ENCODE measurements at places on chromosomes 5 and 9.

DNA sequence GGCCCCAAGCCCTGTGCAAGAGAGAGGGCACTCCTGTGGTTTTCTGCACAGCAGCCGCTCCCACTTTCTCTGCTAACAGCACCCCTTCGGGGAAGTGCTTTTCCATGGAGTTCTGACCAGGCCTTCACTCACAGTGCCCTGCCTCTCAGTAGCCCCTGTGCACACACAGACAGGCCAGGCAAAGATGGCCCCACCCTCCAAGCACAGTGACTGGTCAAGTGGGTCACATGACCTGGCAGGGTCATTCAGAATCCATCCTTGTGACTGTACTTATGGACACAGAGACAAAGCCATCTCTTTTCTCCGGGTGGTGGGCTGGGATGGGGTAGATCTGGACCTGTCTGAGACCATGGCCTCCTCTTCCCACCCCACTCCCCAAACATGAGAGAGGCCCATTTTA is 82.5 kb downstream of the PSD2 start:
- DNase-seq, result no peak

DNA sequence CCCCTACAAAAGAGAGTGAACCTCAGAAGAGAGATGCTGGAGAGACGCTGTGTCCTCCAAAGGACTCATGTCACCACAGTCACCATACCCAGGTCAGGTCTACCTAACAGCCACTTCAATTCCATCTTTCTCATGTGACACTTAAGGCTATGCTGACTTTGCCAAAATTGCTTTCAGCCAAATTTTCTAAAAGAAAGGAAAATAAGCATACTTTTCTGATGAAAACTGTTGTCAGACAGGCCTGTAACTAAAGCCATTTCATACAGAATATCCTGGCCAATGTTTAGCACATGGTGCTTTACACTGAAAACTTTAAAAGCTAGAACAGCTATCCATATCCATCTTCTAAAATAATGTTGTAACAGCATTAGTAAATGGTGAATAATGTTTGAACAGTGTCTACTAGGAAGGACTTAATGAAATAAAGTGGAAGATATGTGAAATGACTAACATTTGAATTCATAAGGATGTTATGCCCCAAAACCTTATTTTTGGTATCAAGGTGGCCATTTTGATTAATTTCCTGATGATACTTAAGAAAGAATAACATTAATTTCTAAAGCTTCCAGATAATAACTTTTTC is 97.2 kb downstream of the NFIB start:
- no peak for DNase-seq

- DNase-seq, result no peak
Observed at GRCh38 chr9:37549527-37549926, 26.7 kb downstream of the FBXO10 start.

DNA sequence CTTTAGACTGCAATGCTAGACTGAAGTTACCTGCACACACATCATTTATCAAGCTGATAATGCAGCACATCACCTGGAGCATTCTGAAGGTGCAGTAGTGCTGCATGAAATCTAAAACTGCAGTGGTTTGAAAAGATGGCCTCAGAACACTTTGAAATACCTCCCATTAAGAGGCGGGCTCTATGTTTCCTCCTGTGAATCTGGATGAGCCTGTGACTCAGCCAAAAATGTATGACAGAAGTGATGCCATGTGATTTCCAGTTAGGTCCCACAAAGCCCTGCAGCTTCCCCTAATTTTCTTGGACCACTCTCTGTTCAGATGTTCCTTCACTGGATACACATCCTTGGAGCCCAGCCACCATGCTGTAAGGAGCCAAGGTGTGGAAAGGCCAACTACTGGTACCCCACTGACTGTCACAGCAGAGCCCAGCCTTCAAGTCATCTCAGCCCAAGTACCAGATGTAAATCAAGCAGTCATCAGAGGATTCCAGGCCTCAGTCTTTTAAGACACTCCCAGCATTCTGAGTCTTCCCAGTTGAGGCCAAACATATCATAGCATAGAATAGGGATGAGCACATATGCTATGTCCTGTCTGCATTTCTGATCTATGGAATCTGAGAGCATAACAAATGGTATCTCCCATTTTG is 27.2 kb upstream of the DEPDC1B start:
- DNase-seq, result no peak

DNA sequence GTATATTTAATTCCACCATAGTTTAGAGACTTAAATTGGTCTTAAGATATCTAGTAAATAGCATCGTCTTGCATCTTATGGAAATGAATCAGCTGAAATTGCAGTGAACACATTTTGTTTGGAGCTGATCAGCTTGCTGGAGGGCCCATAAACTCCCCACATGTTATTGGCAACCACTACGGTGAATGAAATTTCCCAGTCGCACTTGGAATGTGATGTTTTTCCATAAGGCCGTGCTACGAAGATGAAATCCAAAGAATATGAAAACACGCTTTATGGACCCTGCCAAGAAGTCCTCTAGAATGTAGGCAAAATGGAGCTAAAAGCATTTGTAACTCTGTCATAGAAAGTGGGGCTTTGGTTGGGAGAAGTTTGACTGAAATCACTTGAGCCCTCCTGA is 572.1 kb downstream of the ACTL7B start:
- DNase-seq, result no peak

GRCh38 chr5:72256536-72256935 is 63.5 kb downstream of the MRPS27 start:
- no peak for DNase-seq

GRCh38 chr5:170488570-170488969 is 15.2 kb upstream of the KCNIP1 start:
- DNase-seq, result no peak

Data from T-helper 2 cell treated with Interferon-gamma antibody and Interleukin-4, amounts not matched to agents 5 μg/mL and 100 μg/mL, for 36 hours (primary cell).